ENCODE measurements at places on chromosomes 6 and 20.
A peak's percentile ranks its signal among the peaks of the same experiment; 100 is the strongest.

DNA sequence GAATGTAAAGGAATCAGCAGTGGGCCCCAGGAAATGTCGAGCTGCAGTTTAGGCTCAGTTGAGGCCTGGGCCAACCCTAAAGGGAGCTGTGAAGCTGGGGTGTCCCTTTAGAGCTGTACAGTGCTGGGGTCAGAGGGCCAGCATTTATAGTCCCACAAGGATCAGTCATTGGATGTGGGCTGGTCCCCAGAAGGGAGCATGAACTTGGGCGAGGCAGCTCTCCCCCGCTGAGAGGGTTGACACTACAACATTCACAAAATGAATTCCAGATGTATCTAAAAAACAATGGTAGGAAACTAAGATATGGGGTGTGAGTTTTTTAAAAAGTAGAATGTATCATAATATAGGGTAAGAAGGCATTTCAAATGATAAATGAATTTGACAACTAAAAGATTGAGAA lies 29.7 kb upstream of the TMX4 start:
- no peak for DNase-seq

DNA sequence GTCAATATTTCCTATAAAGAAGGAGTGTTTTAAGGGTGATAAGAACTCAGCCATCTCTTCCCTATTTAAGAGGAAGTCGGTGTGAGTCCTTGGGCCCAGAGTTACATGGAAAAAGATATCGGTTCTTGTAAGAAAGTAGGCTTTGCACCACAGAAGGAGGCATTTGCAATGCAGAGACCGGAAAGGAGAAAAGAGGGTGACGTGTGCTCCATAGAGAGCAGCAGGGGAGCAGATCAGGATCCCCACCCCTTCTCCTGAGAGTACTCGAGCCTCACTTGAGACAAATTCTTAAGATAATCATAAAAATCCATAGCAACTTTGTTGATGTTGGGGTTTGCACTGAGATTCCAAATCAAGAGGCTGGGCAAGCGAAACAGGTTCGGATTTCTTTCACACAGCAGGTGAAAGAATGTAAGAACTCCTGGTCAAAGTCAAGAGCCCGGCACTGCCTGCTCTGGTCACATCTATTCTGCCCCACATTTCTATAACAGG lies 27.8 kb downstream of the FOXA2 start:
- no peak for DNase-seq

- DNase-seq, result no peak
These were observed 174.0 kb downstream of the RNF144B start for GRCh38 chr6:18561037-18561750.

- no peak for DNase-seq
These were observed 6.1 kb upstream of the C6orf58 start for GRCh38 chr6:127570739-127571389.

DNA sequence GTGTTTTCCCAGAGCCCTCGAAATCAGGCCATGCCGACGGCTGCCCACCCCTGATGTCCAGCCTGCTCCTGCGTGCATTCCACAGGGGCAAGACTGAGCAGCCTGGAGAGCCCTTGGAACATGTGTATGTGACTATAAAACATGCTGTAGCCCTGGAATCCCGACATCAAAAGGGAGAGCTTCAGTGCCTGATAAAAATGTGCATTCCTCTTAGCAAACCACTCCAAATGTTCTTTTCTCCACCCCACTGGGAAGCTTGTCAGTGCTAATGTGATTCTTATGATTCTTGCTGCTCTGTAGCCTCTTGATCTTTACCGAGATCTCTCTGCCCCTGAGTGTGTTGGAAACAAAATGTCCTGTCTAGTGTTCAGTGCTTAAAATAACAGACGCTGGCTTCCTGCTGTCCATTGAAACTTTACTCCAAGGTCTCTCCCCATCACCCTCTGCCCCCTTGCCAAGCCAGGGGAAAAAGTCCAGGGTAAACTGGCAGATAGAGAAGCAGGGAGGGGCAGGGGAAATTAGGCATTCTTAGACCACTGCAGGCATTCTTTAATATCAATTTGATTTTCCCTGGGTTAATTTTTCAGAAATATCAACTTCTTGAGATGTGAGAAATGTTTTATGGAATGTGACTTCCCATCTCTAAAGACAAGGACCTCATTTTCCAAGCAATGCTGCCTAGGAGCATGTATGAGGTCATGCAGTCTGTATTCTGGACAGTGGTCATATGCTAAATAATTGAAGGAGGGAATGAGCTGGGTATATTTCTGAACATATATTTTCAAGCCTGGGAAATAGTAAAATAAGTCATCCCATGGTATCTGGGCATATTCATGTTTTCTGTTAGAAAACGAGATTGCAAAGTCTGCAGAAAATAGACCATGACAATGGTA lies 73.8 kb upstream of the ISM1 start:
- DNase-seq, result no peak

DNA sequence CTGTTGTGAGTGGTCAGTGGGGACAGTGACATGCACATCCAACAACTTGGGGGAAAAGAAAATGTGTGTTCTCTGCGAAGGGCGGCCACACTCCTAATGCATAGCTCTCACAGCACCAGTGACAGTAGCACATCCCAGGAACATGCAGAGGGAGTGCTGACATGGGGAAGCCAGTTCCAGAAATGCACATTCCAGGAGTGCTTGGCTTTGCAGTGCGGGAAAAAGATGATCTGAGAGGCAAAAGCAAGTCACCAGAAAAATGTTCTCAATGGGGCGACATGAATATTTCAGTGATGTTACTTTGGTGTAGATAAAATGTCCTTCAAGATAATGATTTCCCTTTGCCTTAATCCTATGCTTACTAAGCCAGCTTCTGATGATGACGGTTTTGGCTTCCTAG lies 42.9 kb upstream of the PDE10A start:
- no peak for DNase-seq

- DNase-seq, result no peak
These were observed 115.9 kb upstream of the BCLAF1 start for GRCh38 chr6:136405420-136406029.

GRCh38 chr6:105322499-105323225 lies 80.2 kb downstream of the PREP start:
- DNase-seq, result no peak

- no peak for DNase-seq
These were observed 180.0 kb downstream of the TBXT start for GRCh38 chr6:165987483-165988301.

GRCh38 chr20:31723069-31723318 lies 326 bp upstream of the BCL2L1 start:
- DNase-seq, result no peak

DNA sequence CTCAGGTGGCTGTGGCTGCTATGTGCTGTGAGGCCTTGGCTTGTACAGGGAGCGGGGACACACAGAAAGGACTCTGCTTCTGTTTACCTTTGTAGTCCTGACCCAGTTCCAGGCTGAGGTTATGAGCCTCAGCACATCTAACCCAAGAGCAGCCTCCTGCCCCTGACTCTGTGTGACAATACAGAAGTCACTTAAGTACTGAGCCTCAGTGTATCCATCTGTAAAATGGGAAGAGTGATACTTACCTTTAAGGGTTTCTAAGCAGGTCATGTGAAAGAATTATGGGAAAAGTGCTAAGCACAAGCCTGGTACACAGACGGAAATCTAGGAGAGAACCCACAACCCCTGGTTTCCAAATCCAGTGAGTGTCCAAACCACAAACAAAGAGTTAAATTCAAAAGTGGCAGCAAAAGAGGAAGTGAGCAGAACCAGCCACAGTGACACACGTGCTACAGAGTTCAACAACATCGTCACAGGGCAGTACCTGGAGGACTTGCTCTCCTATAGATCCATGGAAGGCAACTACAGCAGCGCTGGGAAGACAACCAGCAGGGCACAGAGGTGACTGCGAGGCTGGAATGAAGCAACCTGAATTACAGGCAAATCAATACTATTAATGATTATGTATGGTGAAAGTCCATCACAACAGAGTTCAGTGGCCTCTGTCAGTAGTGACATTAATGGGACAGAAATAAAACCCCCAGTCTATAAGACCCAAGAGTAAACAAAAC lies 12.5 kb downstream of the TRIM26 start:
- DNase-seq, result no peak

DNA sequence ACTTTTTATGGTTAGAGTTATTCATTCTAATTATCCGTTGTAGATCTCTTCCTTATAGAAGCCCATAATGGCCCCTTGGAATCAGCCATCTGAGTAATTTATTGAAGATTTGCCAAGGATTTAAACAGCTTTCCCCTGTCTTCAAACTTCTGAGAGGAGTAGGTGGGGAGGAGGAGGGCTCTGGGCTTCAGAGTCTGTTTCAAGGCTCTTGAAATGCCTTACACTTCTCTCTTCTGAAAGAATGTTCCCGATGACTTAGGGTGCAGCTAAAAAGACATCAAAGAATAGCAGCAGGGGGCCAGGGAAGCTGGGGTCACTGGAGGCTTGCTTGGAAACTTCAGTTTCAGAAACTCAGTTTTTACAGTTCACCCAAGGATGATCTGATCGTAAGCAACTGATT lies 165.3 kb downstream of the ZDHHC14 start:
- no peak for DNase-seq

GRCh38 chr6:135640449-135641111 lies 143.0 kb upstream of the AHI1 start:
- DNase-seq, result no peak

DNA sequence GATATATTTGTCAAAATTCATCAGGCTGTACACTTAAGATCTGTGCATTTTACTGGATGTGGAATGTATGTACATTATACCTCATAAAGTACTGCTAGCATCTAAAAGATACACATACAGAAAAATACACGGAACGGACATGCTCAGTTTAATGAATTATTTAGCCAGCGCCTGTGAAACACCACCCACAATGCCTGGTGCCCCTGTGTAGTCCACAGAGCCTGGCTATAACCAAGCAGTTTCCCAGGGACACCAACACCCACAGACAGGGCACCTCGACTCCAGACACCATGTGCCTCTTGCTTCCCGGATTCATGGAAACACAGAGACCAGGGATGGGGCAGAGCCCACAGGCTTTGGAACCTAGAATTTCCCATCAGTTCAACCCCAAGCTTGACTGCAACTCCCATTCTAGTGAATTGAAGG lies 17.4 kb upstream of the ARMC12 start:
- DNase-seq, result peak; percentile 15

GRCh38 chr6:125700581-125701353 lies 48.7 kb upstream of the HEY2 start:
- no peak for DNase-seq

GRCh38 chr6:138957484-138957883 lies 30.6 kb downstream of the REPS1 start:
- DNase-seq, result no peak

GRCh38 chr6:104728448-104728847 lies 131.3 kb downstream of the HACE1 start:
- DNase-seq, result no peak

DNA sequence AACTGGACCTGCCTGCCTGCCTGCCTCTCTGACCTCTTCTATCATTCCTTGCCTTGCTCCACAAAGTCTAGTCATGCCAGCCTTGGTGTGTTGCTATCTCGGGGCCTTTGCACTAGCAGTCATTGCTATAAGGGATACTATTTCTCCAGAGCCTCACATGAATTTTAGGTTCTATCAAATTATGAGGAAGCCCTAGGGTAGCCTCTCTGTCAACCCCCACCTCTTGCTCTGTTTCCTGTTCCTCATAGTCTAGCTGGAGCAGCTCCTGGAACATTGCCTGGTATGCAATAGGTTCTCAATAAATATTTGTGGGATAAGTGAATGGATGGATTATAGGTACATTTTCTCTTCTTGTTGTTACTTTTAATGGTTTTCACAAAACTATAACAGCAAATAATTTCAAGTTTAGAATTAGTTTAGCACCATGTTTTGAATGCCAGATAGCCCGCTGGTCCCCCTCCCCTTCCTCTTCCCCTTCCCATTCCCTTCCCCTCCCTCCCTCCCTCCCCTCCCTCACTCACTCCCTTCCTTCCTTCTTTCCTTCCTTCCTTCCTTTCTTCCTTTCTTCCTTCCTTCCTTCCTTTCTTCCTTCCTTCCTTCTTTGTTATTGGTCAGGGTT lies 46.9 kb upstream of the DTNBP1 start:
- no peak for DNase-seq

GRCh38 chr6:85537055-85537494 lies 56.6 kb downstream of the SNX14 start:
- DNase-seq, result no peak

- DNase-seq, result no peak
These were observed 144.3 kb upstream of the SULF2 start for GRCh38 chr20:47929368-47930115.

- no peak for DNase-seq
These were observed 100.9 kb upstream of the SAMD5 start for GRCh38 chr6:147407571-147407970.

GRCh38 chr6:73521351-73521985 lies 636 bp upstream of the EEF1A1 start:
- no peak for DNase-seq

GRCh38 chr6:71391126-71391525 lies 102.5 kb downstream of the OGFRL1 start:
- DNase-seq, result no peak

DNA sequence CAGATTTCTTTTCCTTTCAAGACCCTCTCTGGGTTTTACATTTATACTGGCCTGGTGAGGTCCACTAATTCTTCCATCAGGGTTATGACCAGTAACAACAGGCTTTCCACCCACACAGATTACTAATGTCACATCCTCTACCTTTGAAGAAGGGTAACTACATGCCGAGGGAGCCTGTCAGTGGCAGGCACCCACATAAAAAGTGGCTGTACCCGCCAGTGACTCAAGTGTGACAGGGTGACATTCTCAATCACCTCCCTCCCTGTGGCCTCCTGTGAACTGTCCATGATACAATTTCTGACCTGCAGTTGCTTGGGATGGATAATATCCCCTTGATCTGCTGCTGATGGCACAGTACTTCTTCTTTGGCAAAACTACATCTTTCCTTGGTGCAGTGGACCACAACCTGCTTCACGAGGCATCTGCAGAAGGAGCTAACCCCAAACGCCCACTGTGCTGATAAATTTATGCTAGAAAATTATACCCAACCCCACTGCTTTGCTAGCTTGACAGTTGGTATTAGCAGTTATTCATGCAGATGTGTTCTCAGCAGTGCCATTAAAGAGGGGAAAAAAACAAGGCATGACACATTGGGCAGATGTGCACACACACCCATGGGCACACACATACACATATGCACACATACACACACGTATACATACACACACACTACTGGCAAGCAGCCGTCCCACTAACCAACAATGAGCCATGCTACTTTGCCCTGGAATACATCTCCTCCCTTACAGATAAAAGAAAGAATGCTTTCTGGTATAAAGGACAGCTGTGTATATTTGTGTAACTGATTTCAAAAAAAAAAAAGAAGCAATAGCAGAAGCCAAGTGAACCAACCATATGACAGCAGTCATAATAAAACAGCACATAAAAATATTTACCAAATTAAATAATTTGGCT lies 20.8 kb downstream of the GFOD1 start:
- DNase-seq, result no peak

GRCh38 chr6:109253366-109253765 lies 128.9 kb downstream of the CD164 start:
- no peak for DNase-seq

DNA sequence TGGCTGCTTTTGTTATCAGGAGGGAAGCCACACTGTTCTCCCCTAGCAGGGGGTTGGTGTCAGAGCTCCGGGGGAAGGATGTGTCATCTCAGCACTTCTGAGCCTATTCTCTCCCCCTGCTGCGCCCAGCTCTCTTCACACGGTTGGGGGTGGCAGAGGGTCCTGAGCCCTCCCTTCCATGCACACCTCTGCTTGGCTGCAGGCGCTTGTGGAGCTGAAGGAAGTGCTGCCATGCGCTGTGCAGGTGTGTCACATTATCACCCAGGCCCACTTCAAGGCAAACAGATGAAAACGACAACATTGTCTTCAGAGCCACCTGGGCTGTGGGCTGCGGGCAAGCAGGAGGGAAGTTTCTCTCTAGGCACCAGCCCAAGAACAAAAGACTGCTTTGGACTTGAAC lies 263.4 kb downstream of the BMP7 start:
- no peak for DNase-seq

- DNase-seq, result peak; percentile 94
These were observed 9.4 kb downstream of the DEFB132 start for GRCh38 chr20:266596-267562.
